Retina (tissue), 1 donor: ENCODE measurements at places on chromosomes 12 and 14.

DNA sequence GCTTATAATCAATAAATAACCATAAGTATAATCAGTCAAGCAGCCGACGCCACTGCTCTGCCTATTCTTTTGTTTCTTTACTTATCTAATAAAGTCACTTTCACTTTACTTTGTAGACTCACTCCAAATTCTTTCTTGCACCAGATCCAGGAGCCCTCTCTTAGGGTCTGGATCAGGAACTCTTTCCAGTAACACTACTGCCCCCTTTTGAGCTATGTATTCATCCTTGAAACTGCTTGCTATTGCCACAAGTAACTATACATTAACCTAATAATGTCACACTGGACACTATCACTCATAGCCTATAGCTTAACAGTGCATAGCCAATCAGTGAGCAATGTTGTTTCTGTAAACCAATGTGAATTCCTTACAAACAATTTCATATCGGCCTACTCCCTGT is 2.8 kb upstream of the NID2 start:
- DNase-seq, result no peak

GRCh38 chr14:53409289-53409688 is 256.2 kb upstream of the DDHD1 start:
- no peak for DNase-seq

GRCh38 chr12:68809190-68810026 is 1.4 kb downstream of the MDM2 start:
- DNase-seq, result no peak

DNA sequence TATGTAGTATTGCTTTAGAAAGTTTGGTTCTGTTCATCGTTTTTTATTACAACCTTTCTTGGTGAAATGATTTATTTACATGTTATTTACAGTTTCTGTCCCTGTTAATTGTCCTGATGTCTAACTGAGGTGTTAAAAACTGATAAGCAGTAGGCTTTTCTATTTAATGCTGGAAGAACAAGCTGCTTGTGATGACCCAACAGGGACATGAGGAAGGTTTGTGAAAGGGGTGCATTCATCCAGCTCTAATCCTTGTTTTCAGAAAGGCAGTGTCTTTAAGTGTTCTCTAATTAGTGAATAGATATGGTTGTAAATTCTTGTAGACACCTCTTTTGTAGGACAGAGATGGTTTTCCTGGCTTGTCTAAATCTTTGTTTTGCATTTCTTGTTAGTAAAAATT is 191.4 kb downstream of the FOXA1 start:
- peak; percentile 27 for DNase-seq

DNA sequence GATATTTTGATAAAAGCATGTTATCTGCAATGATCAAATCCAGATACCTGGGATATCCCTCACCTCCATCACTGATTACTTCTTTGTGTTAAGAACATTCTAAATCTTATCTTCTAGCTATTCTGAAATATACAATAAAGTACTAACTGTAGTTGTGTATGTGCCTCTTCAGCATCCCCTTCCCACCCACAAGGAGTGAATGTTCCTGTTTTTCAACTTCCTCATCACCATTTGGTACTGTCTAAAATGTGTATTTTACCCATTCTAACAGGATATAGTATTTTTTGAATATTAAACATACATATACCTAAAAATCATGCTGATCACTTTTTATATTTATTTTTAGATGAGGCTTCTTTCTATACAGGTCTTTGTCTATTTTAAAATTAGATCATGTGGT is 1252.6 kb downstream of the TMEM121 start:
- no peak for DNase-seq

DNA sequence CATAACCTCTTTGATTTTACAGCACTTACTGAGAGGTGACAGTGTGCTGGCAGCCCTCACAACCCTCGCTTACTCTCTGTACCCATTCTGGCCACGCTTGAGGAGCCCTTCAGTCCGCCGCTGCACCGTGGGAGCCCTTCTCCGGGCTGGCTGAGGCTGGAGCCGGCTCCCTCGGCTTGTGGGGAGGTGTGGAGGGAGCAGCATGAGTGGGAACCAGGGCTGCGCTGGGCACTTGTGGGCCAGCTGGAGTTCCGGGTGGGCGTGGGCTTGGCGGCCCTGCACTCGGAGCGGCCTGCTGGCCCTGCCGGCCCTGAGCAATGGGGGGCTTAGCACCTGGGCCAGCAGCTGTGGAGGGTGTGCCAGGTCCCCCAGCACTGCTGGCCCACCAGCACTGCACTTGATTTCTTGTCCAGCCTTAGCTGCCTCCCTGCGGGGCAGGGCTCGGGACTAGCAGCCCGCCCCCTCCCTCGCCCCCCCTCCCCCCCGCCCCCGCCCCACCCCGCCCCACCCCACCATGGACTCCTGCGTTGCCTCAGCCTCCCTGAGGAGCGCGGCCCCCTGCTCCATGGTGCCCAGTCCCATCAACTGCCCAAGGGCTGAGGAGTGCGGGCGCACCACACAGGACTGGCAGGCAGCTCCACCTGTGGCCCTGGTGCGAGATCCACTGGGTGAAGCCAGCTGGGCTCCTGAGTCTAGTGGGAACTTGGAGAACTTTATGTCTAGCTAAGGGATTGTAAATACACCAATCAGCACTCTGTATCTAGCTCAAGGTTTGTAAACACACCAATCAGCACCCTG is 9.9 kb downstream of the MDGA2 start:
- DNase-seq, result no peak

DNA sequence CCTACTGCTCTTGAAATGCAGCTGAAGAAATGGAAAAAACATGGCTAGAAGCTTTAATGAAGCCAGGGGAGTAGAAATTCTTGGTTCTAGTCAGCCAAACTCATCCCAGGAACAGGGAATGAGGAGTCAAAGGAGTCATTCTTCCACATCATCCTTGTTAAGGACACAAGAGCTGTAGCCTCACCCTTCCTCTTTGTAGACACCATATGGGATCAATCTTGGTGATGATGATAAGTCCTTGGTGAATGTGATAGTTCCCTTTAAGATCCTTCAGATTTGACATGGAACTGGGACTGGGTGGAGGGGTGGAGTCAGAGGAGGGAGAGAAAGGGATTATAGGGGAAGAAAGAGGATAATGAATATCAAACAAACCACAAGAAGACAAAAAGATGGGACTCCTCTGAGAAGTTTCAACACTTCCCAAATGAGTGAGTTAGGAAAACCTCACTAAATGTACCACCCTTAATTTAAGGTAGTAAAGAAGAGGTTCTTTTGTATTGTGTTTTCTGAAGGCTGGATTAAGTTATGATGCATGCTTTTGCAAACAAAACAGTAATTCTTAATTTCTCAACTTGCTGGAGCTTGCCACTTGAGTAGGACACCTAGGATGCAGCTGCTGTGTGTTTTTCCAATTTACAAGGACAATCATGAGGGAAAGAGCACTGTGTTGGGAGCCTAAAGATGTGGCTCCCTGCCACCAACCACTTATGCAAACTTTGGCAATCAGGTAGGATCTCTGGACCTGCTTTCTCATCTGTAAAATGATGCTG is 104.0 kb downstream of the WIF1 start:
- DNase-seq, result no peak

DNA sequence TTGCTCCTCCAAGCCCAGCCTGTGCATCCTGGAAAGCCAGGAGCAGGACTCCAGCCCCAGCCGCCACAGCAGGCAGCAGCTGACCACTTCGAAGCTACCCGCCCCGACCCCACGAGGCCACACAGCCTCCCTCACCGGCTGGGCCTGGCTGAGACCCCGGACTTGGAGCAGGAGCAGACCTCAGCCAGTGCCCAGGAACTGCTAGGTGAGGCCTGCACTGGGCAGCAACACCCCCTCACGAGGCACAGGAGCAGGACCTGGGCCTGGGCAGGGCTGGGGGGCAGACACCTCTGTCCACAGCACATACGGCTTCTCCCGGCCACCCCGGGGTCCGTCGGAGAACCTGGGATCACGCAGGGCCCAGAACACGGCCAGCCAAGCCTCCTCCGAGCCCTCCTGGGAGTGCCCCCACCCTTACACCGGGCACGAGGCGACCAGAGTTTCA is 137.4 kb upstream of the C14orf180 start:
- DNase-seq, result no peak

GRCh38 chr12:50922820-50923219 is 29.5 kb upstream of the HIGD1C start:
- DNase-seq, result peak; percentile 13

- peak; percentile 68 for DNase-seq
Measured at GRCh38 chr12:1529862-1530591, 64.4 kb downstream of the FBXL14 start.

DNA sequence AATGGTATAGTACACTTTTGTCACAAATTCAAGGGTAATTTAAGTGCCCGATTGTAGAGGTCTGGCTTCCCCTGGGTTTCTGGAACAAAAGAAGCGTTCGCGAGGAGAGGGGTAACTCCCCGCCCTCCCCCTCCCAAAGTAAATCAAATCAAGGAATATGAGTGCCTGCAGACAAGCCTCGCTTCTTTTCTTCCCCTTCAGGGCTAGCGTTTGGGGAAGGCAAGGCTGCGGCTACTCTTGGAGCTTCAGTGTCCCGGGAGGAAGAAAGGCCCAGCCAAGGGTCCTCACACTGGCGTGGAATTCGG is 456 bp upstream of the TMPO start:
- no peak for DNase-seq

GRCh38 chr14:104593710-104594136 is 10.8 kb downstream of the TMEM179 start:
- peak; percentile 72 for DNase-seq

DNA sequence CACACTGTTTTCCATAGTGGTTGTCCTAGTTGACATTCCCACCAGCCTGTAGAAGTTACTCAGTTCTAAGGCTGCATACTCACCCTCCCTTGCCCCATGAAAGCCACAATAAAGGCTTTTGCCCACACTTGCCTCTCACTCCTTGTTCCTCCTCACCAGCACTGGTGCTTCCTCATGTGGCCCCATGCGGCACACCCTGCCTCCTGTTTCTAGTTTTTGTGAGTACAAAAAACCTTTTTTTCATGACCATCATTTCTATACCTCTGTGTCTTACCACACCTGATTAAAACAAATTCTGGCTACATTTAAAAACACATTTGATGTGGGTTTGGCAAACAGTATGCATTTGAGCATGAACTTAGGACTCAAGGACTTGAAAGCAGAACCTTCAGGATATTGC is 40.7 kb upstream of the RIN3 start:
- no peak for DNase-seq

DNA sequence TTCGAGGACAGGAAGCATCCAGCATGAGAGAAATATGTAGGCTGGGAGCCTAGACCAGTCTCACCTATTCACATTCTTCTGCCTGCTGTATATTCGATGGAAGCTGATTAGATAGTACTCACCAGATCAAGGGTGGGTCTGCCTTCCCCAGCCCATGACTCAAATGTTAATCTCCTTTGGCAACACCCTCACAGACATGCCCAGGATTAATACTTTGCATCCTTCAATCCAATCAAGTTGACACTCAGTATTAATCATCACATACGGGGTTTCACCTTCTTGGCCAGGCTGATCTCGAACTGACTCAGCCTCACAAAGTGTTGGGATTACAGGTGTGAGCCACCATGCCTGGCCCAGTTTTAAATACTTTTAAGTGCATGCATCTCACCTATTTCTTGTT is 30.5 kb upstream of the SLC10A1 start:
- no peak for DNase-seq

GRCh38 chr12:112686373-112686772 is 105.2 kb upstream of the RPH3A start:
- DNase-seq, result no peak

GRCh38 chr14:25389948-25390347 is 340.0 kb upstream of the STXBP6 start:
- no peak for DNase-seq

- DNase-seq, result no peak
Measured at GRCh38 chr12:57280211-57281062, 29.4 kb upstream of the STAC3 start.

DNA sequence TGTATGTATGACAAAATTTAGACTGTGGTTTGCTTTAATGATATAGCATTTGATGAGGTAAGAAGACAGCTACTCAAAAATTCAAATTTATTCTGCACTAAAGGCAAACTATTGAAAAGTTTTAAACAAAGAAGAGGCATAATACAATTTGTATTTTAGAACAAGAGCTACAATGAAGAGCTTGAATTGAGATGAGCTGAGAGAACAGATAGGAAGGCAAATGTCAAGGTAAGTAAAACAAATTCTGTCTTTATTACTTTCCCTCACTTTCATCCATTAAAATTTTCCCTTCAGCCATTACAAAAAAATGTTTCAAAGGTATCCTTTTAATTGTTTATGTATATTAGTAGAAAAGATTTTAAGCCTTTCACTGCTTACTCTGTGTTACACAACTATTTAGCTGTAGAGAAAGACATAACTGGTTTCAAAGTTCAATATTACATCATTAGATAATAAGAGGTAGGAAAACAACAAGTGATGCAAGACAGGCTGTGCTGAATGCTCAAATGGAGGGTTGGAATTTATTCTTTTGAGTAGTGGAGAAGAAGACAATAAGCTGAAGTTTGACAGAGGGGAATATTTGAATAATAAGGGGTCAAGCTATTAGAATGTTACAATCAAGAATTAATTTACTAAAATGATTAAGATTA is 1334.1 kb downstream of the FSCB start:
- no peak for DNase-seq

DNA sequence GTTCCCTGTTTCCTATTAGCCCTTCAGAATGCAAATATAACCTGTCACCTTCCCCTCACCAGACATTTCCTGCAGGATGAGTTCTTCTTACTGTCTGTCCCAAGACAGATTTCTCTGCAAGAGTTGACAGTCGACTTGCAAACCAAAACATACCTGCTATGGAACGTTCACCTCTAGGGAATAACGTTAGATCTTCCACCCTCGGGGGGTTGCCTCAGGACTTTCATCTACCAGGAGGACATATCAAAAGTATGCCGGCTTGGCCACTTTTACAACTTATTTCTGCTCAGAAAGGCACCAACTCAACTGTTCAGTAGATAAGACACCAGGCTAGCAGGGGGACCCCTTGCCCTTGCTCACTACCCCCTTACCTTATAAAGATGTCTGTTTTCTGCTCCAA is 92.5 kb downstream of the DAAM1 start:
- no peak for DNase-seq

- DNase-seq, result peak; percentile 22
Measured at GRCh38 chr14:97408937-97409815, 612.0 kb downstream of the VRK1 start.

GRCh38 chr14:20808162-20808483 is 5.5 kb upstream of the RNASE1 start:
- no peak for DNase-seq

DNA sequence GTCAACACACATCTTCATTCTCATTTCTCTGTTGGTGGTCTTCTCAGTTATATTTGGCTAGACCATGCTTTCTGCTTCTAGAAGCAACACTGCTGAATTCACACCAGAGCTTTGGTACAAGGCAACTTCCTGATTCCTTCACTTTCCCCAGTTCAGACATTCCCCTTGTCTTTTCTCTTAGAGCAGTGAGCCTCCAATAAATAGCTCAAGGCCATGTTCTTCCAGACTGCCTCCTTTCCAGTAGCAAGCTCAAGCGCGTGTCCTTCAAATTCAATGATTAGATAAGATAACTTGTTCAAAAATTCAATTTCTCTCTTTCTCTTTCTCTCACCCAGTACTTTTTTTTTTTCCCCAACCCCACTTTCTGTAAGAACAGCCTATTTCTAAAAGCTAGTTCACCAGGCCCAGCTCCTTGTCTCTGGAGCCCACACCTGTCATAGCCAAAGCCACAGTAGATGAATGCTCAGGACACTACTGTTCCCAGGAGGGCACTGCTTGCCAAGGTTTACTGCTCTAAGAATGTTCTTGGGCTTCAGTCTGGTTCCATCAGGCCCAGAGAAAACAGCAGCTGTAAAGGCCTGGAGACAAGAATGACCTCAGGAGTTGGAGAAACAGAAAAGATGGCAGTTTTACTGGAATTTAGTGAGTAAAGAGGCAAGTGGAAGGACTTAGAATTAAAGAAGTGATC is 17.7 kb downstream of the TBK1 start:
- DNase-seq, result no peak

- no peak for DNase-seq
Measured at GRCh38 chr14:40574780-40575179, 1031.9 kb upstream of the LRFN5 start.
